B cell (primary cell): ENCODE measurements at places on chromosomes 2 and 18. TPM values are rescaled to one million over a fixed set of nuclear protein-coding genes. Genes with fewer than 3 reads are reported as not detected.

- no peak for DNase-seq
Observed at GRCh38 chr2:98909317-98910211, 26.5 kb downstream of the CRACDL start.

DNA sequence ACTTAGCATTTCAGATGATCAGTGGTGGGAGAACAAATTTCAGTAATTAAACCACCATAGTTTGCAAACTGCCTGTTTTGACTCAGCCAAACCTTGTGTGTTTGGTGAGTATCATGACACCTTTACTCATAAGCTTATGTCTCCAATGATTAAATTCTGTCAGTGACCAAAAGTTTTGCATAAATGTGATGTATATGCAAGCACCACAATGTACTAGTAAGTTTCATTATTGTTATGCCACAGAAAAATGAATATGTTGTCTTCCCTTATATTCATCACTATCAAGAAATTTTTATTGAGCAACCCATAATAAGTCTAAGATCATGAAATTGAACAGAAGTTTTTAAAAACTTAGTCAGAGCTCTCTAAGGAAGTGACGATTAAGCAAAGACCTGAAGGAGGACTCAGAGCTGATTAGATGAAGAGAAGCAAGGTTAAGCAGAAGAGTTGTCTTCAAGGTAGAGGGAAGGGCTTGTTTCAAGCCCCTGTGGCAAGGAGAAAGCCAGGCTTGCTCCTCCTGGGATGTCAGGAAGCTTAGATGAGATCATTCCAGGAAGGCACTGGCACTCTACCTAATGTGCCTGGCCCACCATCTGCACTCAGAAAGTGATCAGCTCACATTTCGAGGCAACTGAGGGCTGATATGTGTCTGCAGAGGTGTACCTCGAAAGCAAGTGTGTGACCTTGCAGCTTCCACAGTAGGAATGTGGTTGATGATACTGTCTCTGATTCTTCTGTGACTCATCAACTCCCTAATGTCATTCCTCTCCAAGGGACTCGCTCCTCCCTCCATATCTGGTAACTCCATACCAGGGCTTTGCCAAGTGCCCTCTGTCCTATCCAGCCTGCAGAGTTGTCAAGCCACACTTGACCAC is 54.7 kb downstream of the KCTD18 start:
- no peak for DNase-seq

- no peak for DNase-seq
Observed at GRCh38 chr2:151486053-151486452, 76.4 kb downstream of the RIF1 start.

DNA sequence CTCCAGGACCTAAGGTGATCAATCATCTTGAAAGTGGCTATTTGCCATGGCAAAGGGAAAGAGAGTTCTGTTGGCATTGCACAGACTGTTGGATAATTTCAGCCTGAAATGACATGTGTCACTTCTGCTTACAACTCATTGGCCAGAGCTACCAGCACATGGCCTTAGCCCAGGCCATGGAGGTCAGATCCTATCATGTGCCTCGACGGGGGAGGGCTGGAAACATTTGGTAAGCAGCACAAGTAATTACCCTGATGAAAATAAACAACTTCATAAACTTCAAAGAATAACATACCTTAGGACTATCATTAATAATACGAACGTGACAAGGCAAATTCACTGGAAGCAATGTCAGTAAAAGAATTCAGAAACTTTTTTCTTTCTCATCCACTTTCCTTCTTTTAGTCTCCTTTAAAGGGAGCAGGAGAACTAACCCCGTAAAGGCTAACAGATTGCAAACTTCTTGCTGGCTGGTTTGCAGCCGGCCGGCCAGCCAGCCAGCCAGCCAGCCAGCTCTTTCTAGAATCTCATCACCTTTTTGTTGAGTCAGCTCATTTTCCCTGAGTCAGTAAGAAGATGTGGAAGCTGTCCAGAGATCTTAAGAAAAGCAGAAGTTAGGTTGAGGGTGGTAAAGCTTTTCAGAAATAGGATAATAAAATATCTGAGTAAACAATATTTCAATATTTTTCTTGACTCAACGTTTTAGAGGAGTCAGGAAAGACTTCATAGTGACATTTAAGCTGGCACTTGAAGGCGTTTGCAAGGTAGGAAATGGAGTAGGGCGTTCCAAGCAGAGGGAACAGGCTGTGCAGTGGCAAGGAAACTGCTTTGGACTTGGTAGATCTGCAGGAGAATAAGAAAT is 31.9 kb downstream of the CNRIP1 start:
- peak; percentile 17 for DNase-seq

KCNJ3 gene
- total RNA-seq, result 0.58 TPM in 1 of 2 replicates, not detected in the other

DNA sequence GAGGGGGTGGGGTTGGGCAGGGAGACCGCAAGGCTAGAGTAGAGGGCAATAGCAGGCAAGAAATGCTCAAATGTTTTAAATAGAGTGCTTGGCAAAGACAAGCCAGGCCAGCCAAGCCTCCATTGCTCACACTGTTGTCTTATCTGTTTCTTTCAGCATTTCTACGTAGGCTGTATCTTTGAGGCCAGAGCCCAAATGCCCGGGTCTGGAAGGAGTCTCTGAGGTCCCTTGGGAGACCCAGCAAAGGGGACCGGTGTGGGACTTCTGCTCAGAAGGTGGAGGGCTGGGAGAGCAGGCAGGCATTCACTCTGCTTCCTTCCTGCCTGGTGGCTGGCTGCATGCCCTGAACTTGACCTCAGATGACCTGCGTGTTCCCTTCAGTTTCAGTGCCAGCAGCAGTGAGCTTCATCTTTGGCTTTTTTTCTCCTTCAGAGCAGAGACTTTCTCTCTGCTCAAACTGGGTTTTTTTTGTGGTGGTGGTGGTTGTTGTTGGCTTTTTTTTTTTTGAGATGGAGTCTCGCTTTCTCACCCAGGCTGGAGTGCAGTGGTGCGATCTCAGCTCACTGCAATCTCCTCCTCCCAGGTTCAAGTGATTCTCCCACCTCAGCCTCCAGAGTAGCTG is 13.7 kb upstream of the TET3 start:
- DNase-seq, result peak; percentile 76

PARD3B gene
- total RNA-seq, result not detected in 2 replicates

- no peak for DNase-seq
Observed at GRCh38 chr2:189208254-189208653, 28.7 kb upstream of the COL5A2 start.

DNA sequence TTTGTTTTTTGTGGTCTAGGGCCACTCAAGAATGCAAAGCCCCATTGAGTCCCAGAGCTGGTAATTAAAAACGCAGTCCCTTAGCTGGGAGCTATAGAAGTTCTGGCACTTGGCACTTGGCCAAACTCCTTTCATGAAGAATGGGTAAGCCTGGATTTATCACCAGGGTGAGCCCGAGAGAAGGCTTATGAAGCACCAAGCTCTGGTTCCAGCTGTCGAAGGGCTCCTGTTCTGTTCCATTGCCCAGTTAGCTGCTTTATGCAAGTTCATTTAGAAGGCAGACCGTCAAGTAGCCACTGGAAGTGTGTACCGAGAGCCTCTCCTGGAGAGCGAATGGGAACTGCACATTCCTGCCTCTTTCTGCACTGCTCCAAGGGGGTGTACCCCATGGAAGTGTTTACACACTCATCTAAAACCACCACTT is 14.2 kb downstream of the ECEL1 start:
- no peak for DNase-seq

CYP27A1 gene
- 0.29 and 0.39 TPM in 2 replicates for total RNA-seq

SCN1A gene
- total RNA-seq, result not detected in 2 replicates

DNA sequence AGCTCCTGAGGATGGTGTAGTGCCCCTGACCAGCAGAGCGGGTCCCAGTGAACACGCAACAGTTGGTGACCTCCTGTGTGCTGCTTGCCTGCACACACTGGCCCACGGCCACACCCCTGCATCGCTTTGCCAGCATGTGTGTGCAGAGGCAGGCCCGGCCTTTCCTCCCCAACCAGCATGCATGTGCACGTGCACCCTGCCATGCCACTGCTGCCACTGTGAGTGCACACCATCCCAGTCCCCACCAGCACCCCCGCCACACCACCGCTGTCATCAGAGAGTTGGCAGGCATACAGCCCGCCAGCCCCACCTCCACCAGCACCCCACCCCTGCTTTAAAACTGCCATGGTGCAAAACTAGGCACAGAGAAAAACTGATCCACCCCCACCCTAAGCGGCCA is 197.4 kb upstream of the SRD5A2 start:
- no peak for DNase-seq

FAM228A gene
- 0.27 TPM in 1 of 2 replicates, not detected in the other for total RNA-seq

- no peak for DNase-seq
Observed at GRCh38 chr2:235366807-235367206, 127.0 kb upstream of the AGAP1 start.

CDH20 gene
- not detected in 2 replicates for total RNA-seq

DNA sequence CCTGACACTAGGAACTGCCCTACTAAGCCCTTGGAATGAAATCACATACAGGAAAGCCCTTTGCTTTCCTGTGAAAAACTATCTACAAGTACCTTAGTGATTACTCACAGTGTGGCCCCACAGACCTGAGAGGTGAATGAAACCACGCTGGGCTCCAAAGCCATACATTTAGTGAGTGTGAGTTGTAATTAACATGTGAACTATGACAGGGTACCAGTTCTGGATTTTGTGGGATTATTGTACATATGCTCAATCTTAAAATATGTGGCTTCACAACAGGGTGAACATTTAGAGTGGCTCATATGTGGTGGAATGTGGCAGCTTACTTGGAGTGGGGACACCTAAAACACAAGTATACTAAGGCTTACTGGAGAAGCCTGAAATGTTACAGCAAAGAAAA is 12.3 kb downstream of the KCTD1 start:
- no peak for DNase-seq

AFF3 gene
- total RNA-seq, result 826 and 830 TPM in 2 replicates

PFN4 gene
- 0.39 and 0.66 TPM in 2 replicates for total RNA-seq

DNA sequence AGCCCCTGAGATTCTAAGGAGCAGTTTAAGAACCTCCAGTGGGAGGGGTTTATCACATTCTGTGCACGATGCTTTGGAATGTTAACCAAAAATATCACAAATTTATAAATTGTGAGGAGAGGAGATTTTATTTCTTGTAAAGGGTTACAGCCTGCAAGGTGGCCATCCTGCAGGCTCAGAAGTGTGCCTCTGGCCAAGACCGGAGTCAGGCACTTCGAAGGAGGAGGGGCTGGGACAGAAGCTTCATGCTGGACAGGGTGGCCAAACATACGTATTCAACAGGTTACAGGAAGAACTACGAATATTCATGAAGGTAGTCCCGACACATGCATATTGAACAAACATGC is 144.1 kb upstream of the NCK2 start:
- DNase-seq, result no peak

DNA sequence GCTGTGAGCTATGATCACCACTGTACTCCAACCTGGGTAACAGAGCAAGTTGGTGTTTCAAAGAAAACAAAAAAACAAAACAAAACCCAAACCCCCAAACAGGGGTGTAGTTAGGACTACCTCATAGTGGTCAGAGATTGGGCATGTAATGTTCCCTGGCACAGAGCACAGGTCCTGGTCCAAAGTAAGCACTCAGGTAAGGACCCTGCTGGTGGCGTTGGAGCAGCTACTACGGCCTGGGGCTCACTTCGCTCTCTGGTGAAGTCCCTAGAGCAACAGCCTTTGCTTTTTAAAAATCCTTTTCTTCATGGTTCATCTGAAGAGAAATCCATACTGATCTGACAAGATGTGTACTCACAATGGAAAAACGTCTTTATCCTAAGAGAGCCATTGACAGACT is 130.4 kb downstream of the ZNF236 start:
- DNase-seq, result no peak

SPIRE1 gene
- 3.0 and 4.0 TPM in 2 replicates for total RNA-seq

GRCh38 chr2:218615868-218616315 is 8.2 kb downstream of the PLCD4 start:
- no peak for DNase-seq

NMS gene
- total RNA-seq, result not detected in 2 replicates

GRCh38 chr2:204498291-204498690 is 47.0 kb upstream of the PARD3B start:
- no peak for DNase-seq

GRCh38 chr18:68083131-68083530 is 566.6 kb upstream of the DSEL start:
- DNase-seq, result no peak

ACTG2 gene
- not detected in 2 replicates for total RNA-seq

DNA sequence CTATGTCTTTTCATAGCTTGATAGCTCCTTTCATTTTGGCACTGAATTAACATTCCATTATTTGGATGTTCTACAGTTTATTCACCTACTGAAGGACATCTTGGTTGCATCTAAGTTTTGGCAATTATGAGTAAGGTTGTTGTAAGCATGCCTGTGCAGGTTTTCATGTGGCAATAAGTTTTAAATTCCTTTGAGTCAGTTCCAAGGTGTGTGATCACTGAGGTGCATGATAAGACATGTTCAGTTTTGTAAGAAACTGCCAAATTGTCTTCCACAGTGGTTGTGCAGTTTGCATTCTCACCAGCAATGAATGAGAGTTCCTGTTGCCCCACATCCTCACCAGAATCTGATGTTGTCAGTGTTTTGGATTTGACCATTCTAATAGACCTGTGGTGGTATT is 24.2 kb downstream of the XDH start:
- no peak for DNase-seq

GRCh38 chr2:210844016-210844415 is 287.6 kb downstream of the CPS1 start:
- no peak for DNase-seq

RESP18 gene
- not detected in 2 replicates for total RNA-seq

PARD6G gene
- not detected in 2 replicates for total RNA-seq

NPHP1 gene
- total RNA-seq, result 1.6 and 2.4 TPM in 2 replicates

- DNase-seq, result peak; percentile 74
Observed at GRCh38 chr18:79524181-79525078, 128.7 kb downstream of the NFATC1 start.

ZNF521 gene
- total RNA-seq, result 9.0 and 12.3 TPM in 2 replicates

GRCh38 chr2:202589582-202589949 is 45.2 kb upstream of the FAM117B start:
- no peak for DNase-seq

TUBA3D gene
- not detected in 2 replicates for total RNA-seq

DNA sequence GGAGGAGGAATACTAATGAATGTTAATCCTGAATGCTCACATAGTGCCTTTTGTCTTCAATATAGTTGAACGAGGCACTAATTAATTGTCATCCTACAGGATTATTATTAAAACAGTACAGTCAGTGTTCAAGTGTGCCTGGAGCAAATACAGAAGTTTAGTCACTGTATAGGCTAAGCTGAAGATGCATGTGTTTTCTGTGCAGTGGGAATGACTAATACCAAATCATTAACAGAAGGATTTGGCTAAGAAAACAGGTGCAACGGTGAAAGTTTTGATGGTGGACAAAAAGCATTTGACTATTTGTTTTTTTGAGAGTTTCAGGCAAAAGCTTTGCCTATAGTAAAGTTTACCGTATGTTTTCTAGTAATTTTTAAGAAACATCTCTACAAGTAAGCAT is 62.8 kb downstream of the DCC start:
- no peak for DNase-seq

- no peak for DNase-seq
Observed at GRCh38 chr2:238818561-238818960, 29.3 kb upstream of the TWIST2 start.

GRCh38 chr2:86492048-86492453 is 50.9 kb downstream of the KDM3A start:
- no peak for DNase-seq

TMEM18 gene
- total RNA-seq, result 37.8 and 38.5 TPM in 2 replicates

- no peak for DNase-seq
Observed at GRCh38 chr2:162424816-162425215, 80.9 kb downstream of the GCA start.

- no peak for DNase-seq
Observed at GRCh38 chr2:179612108-179612507, 249.3 kb downstream of the ZNF385B start.
